ENCODE measurements at places on chromosomes 1 and 21. TPM values are rescaled to one million over a fixed set of nuclear protein-coding genes. Genes with fewer than 3 reads are reported as not detected.

- H3K4me3 ChIP-seq: no peak overlapping the region
- no peaks in the 10 kb centered on the region for H3K27me3 ChIP-seq
- H3K4me1 ChIP-seq: no peaks in the 10 kb centered on the region
- DNase-seq: no peak
Observed at GRCh38 chr1:201126463-201126831, 537 bp downstream of the ASCL5 start.

DNA sequence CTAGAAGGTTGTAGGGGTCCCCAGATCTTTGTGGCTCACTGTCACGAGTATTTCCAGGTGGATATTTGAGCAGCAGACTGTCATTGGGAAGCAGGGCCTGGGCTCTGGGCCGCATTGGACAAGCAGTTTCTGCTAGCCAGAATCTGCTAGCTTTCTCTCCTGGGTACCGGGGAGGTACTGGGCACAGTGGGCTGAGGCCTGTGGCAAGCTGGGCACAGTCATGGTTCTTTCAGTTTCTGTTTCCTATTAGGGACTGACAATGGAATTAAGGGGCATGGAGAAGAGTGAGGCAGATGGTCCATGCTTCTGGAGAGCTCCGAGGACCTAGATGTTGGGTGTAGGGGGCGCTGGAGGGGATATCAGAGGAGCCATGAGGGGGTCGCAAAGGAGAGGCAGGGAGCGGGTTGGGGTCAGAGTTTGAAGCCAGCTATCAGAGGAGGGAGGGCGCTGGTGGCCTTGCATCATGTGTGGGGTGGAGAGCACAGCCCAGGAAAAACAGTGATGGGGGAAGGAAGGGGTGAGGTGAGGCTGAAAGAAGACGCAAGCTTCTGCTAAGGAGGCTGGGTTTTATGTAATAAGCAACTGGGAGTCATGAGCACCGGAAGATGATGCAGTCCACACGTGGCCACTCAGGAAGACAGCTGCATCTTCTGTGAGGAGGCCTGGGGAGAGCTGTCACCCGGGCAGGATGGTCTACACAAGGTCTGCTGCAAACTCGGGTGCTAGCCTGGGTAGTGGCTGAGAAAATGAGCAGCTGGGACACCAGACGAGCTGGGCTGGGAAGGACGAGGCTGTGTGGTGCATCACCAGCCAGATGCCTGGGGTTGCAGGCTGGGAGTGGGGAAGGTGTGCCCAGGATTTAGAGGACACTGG lies 72.7 kb downstream of the IER5 start:
- H3K36me3 ChIP-seq: no peaks in the 10 kb centered on the region
- no peak for DNase-seq
- no peak overlapping the region for H3K4me3 ChIP-seq
- peaks cover 7% of the 10 kb centered on the region for H3K4me1 ChIP-seq
- no peaks in the 10 kb centered on the region for H3K27me3 ChIP-seq
- no peak overlapping the region for H3K27ac ChIP-seq

Gene SCNM1
- 22.7 TPM for total RNA-seq

DNA sequence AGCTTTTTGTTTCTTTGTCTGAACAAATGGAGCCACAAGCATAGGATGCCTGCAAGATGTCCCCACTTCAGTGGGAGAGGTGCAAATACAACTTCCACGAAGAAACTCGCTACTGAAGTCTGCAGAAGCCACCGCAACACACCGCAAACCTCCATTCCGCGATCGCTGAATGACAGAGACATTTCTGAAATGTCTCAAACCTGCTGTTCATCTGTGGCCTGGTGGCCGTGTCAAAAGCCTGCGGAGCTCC lies 1.0 kb downstream of the TP53BP2 start:
- H3K27me3 ChIP-seq: no peaks in the 10 kb centered on the region
- H3K4me3 ChIP-seq: peak overlapping the region; percentile 66
- no peaks in the 10 kb centered on the region for H3K36me3 ChIP-seq

- H3K36me3 ChIP-seq: no peaks in the 10 kb centered on the region
- no peak overlapping the region for H3K27ac ChIP-seq
- H3K4me1 ChIP-seq: no peaks in the 10 kb centered on the region
- H3K4me3 ChIP-seq: no peak overlapping the region
- no peak for DNase-seq
Observed at GRCh38 chr1:185537596-185537995, 196.6 kb upstream of the HMCN1 start.

DNA sequence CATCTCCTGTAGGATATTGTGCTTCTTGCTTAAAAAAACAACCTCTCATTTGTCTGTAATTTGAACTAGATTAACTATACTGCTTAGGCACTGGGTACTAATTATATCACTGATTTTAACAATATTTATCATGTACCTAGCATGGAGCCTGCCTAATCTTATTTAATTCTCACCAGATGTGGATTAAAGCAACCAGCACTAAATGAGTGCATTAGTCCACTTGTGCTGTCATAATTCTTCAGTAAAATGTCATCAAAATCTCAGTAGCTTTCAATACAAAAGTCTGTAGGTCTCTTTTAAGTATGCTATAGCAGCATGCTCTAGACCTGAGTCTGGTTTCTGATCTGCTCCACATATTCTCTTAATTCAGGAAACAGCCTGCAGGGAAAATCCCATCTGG lies 368.1 kb downstream of the NCAM2 start:
- DNase-seq: no peak
- H3K27me3 ChIP-seq: no peaks in the 10 kb centered on the region
- no peak overlapping the region for H3K4me3 ChIP-seq
- no peaks in the 10 kb centered on the region for H3K4me1 ChIP-seq
- H3K27ac ChIP-seq: no peak overlapping the region

Gene CIART
- 0.69 TPM for total RNA-seq

- no peaks in the 10 kb centered on the region for H3K36me3 ChIP-seq
- no peaks in the 10 kb centered on the region for H3K27me3 ChIP-seq
- no peaks in the 10 kb centered on the region for H3K4me1 ChIP-seq
- H3K27ac ChIP-seq: peak within 1 kb of the TSS; percentile 4
Observed at GRCh38 chr1:209674957-209675564, at the start of gene G0S2. Gene G0S2, plus strand, starts transcription at chr1:209675412. Its CDS starts 273 bp downstream, at chr1:209675685.

DNA sequence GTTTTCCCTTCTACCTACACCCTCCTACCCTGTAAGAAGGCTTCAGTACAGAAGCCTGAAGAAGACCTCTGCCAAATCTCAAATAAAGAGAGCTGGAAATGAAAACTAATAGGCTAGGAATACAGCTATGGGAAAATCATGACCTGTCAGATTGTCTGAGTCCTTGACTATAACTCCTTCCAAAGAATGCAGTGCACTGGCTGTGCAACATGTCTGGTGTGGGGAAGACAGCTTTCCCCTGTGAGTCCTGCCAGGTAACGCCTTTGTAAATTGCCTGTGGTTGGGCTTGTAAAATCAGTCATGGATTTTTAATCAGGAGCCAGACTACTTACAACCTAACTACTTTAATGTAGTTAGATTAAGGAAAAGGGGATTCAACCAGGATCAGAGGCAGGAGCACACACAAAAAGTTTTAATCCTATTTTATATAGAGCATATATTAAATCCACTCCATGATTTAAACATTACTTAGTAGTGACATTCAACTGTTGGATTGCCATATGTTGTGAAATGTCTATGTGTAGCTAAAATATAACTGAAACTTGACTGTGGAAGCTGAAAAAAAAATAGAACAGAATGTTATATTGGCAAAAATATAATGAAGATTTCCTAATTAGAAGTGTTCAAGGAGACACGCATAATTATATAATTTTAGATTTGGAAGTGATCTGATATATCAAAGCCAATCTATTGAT lies 1667.8 kb downstream of the KCNT2 start:
- H3K27ac ChIP-seq: no peak overlapping the region
- DNase-seq: no peak
- no peaks in the 10 kb centered on the region for H3K27me3 ChIP-seq
- H3K36me3 ChIP-seq: no peaks in the 10 kb centered on the region
- H3K4me1 ChIP-seq: no peaks in the 10 kb centered on the region

Measured in colonic mucosa (tissue), 4 donors.